Globus pallidus (tissue), 1 donor: ENCODE measurements at places on chromosomes 16 and 17.
A peak's percentile ranks its signal among the peaks of the same experiment; 100 is the strongest.

DNA sequence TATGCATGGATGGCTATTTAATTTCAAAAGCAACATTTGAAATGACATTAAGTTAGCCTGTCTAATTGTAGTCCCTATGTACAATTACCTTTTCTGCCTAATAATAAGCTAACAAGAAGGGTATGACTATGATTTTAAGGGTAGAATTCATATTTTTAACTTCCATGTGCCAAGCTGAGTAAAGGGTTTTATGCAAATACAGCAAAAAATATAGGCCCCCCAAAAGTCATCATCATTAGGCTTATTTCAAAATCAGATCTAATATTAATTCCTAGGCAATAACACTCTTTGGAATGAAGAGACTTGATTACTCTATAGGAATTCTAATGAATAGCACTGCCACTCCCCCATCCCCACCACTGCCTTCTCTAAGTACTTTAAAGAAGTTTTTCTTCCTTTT is 155.9 kb upstream of the DYNLRB2 start:
- no peak for DNase-seq

GRCh38 chr17:76327696-76328095 is 19.6 kb upstream of the QRICH2 start:
- peak; percentile 20 for DNase-seq

DNA sequence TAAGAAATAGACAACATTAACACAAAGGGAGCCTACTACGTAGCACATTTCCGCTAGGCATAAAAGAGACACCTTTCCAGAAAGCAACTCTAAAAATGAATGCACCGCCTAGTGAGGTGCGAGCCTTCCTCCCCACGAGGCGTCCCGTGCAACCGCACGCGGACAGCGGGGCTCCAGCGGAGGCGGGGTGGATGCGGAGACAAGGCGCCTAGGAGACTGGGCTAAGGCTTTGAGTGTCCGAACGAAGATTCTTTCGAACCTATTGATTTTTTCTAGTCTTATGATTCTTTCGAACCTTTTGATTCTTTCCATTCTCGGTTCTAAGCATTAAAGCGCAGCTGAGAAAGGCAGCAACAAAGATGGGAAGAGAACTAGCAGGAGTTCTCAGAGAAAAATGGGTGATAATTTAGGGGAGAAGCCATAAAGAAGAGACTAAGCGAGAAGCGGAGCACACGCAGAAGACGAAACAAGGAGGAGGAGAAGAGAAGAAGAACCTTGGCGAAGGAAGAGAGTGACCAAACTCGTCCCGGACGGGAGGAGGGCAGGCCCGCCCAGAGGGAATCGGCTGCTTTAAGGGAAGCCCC is 394 bp upstream of the CPD start:
- no peak for DNase-seq

- no peak for DNase-seq
Measured at GRCh38 chr16:52932321-52932720, 120.4 kb downstream of the CHD9NB start.

GRCh38 chr17:21376759-21377690 is 868 bp downstream of the KCNJ12 start:
- DNase-seq, result no peak
